ENCODE measurements at places on chromosomes 1 and 21.

DNA sequence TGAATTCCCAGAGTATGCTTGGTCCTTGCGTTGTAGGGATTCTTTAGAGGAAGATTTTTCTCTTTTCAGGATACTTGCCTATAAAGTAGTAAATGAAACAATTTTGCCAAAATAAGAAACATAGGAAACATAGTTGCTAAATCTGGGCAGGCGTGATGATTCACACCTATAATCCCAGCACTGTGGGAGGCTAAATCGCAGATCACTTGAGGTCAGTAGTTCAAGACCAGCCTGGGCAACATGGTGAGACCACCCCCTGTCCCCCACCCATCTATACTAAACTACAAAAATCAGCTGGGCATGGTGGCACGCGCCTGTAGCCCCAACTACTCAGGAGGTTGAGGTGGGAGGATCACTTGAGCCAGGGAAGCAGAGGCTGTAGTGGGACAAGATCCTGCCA is 4.9 kb downstream of the ARV1 start:
- DNase-seq, result no peak

- no peak for DNase-seq
These were observed 575 bp downstream of the TRIM67 start for GRCh38 chr1:231162297-231162969.

GRCh38 chr21:42193721-42194120 is 25.2 kb upstream of the ABCG1 start:
- DNase-seq, result no peak

GRCh38 chr1:185938396-185938795 is 204.2 kb downstream of the HMCN1 start:
- DNase-seq, result no peak

DNA sequence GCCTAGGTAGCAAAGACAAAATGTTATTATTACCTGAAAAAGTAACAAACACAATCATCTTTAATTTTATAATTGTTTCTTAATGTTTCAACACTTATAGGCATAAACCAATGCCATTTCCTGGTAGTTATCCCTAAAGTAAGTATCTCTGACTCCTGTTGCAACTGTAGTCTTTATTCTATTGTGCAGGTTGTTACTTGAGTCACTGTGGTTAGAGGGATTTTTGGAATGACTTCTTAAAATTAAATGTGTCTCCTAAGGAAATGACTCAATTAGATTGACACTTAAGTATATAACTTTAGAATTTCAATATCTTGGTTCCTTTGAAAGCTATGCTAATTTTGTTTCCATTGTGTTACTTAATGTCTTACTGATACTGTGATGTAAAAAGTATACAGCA is 143.9 kb downstream of the PHTF1 start:
- no peak for DNase-seq

DNA sequence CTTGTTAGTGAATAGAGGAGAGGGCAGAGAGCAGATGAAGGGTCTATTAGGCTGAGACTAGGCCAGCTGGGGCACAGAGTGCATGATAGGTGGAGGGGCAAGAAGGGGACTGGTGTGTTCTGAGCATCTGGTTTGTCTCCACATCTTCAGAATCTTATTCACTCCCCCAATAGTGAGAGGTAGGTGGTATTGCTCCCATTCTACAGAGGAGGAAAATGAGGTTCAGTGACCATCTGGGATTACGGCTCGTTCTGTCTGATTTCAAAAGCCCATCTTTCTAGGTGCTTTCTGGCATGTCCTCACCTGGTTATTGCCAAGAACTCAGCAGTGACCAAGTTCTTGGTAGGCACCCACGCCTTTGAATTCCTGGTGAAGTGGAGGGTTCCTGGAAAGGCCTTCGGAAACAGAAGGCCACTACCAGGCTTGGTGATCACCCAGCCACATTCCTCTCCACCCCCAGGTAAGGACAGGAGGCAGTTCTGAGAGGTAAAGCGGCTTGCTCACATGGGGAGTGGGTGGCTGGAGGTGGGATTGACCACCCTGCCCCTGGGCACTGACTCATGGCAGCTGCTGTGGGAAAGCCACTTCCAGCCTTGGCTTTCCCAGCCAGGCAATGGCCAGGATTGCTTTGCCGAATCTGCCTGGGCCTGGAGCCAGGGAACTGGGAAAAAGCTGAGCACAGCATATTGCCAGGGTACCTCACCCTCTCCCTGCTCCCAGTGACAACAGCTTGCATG is 18.8 kb upstream of the CITED4 start:
- DNase-seq, result no peak

DNA sequence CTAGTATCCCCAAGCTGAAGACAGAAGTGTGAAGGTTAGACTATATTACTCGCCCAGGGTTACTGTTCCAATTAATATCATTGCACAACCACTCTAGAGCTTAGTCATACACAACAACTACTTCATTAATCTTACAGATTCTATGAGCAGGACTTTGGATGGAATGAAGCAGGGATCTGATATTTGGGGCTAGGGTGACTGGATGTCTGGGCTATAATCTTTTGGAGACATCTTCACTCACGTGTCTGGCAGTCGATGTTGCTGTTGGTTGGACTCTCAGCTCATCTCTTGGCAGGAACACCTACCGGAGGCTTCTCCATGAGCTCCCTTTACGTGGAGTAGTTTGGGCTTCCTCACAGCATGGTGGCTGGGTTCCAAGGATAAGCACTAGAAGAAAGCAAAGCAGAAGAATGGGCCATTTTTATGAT is 519.2 kb upstream of the B3GALT2 start:
- no peak for DNase-seq

DNA sequence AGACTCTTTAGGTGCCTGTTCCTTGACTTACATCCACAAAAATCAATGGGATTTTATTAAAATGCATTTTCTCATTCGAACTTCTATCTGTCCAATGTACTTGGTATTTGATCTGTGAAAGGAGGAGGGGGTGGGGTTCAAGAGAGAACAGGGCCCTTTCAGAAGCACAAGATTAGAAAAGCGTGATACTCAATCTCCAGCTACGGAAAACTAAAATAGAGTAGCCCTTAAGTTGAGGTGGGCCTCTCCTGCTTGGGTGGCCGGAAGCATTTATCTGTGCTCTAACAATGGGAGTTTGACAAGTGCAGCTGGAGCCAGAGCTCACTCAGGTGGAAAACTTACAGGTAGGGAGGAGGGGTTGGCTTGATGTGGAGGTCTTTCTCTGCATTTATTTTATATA is 462 bp upstream of the RXRG start:
- no peak for DNase-seq

- no peak for DNase-seq
These were observed 66.0 kb downstream of the BCAR3 start for GRCh38 chr1:93615582-93616150.

- DNase-seq, result no peak
These were observed 10.3 kb upstream of the AZIN2 start for GRCh38 chr1:33070628-33071027.

DNA sequence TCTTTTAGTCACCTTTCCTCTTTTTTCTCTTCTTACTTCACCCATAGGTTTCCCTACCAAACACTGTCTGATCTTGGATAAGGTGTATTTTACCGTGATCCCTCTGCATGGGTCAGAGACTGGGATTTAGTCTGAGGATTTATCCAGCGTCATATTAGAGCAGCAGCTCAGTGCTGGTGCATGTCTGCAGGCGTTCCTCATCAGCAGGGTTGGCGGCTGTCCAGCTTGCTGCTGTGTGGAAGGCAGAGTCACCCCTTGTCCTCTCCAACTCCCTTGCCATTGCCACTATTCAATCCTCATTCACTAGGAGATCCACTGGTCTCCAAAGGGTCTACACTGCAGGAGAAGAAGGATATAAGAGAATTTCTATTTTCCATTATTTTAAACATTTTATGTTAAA is 7.3 kb upstream of the FAM78B start:
- no peak for DNase-seq

GRCh38 chr1:21305155-21305899 is 15.1 kb upstream of the ECE1 start:
- no peak for DNase-seq

DNA sequence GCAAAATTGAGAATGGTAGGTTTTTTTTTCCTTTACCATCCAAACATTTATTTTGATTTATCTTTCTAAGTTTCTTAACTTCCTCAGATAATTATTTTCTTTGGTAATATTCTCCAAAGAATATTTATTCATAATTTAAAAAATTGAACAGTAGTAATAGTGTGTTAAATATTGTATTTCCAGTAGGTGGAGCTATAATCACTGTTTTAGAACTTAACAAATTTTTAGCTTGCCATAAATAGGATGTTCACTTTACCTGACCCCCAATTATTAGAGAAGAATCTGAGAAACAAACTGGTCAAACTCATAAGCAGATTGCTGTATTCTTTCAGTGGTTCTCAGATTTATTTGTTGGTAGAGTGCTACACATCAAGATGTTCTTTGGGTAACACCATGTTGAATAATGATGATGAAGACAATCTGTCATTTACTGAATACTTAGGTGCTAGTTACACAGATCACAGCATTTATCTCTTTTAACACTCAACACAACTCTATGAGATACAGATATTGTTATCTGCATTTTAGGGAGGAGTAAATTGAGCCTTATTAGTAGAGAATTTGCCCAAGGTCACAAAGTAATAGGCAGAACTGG is 82.4 kb upstream of the GPR88 start:
- DNase-seq, result no peak

DNA sequence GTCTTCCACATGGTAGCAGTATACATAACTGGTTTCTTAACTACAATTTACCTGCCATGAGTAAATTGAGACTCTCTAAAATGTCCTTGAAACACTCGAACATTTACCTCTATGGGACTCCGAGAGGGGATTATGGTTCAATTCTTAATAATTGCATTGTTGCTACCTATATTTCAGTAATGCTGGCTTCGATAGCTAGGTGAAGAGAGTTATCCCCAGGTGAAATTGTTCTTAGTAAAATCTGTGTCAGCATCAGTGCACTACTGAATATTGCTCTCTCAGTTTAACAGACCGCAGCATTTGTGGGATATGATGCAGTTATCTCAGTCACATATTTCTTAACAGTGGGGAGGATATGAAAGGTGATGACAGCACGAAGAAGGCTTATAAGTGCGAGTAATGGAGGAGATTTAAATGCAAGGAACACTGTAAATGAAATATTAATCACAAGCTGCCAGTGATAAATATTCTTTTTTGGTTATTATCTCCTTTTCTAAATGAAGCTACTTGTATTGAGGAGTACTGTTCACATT is 801.9 kb downstream of the BRINP3 start:
- no peak for DNase-seq

- no peak for DNase-seq
These were observed 12.0 kb downstream of the ADGRL2 start for GRCh38 chr1:81812712-81813111.

GRCh38 chr1:194167956-194168640 is 981.7 kb upstream of the B3GALT2 start:
- no peak for DNase-seq

DNA sequence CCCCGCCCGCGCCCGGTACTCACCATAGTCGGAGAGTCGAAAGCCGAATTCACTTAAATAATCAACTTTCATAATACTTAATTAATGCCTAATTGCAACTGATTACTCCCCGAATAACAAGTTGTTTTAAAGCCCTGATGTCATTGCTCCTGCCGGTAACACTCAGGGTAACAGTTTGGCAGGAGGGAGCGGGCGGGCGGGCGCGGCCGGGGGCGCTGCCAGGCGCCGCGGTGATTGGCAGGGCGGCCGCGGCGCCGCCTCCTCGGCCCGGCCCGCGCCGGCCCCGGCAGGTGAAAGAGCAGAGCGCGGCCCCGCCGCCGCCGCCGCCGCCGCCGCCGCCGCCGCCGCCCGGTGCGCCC is 102.2 kb downstream of the CASZ1 start:
- peak; percentile 70 for DNase-seq

DNA sequence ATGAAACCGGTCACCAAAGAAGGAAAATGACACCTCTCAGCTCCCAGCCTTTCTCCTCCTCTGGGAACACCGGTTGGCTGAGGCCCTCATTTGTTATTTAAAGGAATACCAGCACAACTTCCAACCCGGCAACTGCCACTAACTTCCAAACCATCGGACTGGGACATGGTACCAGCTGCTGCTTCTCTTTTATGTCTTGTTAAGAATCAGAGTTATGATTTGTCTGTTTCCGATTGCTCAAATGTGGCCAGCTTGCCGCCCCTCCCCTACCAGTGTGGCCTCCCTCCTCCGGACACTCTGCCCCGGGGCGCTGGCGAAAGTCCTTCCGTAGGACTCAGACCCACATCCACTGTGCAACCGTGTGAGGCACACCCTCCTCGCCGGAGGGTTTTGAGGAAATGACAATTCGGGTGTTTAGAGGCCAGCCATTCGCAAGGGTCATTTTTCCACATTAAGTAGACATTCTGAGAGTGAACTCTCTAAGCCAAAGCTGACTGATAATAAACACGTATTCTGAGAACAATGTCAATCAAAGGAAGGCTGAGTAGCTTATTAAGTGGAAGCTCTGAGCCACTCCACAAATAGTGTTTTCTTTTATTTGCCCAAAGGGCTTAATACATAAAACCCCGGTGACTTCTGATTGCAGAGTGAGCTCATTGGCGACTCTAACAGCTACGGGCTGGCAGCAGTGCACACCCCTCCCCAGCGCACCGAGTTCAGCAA is 5.5 kb downstream of the RIPK4 start:
- peak; percentile 60 for DNase-seq

- peak; percentile 64 for DNase-seq
These were observed 14.1 kb upstream of the HEYL start for GRCh38 chr1:39653546-39654031.

DNA sequence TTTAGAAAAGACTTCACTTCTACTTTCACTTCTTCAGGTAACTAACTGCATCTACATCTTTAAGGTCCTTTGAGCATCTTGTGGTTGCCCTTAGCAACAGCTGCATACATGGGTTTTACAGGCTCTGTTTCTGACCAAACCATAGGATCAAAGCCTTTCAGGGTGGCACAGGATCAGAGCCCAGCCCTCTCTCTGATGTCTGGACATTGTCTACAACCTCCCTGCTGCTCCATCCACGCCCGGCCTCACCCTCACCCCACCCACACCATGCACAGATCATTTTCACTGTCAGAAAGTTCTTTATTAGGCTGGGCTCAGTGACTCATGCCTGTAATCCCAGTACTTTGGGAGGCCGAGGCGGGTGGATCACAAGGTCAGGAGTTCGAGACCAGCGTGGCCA is 5.2 kb downstream of the NCF2 start:
- DNase-seq, result no peak

DNA sequence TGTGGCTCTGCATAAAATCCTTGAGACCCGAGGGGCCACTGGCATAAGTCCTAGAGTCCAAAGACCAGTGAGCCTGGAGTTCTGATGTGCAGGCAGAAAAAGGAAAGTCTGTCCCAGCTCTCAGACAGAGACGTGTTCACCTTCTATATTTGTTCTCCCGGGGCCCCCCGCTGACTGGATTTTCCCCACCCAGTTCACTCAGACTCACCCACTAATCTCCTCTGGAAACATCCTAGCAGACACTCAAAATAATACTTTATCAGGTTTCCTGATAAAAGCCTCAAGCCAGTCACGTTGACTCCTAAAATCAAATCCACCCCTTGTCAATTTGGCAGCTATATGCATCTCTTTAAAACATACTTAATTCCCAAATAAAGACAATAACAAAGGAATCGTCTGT is 1084.2 kb upstream of the NCAM2 start:
- DNase-seq, result no peak

Measured in CD4-positive, alpha-beta T cell treated with Interferon gamma for 1 hour (primary cell).